ENCODE measurements at places on chromosomes 7 and 10.
A peak's percentile ranks its signal among the peaks of the same experiment; 100 is the strongest.

GRCh38 chr10:14285941-14286560 is 44.7 kb downstream of the FRMD4A start:
- DNase-seq: no peak

GRCh38 chr10:116810120-116810500 is 39.2 kb upstream of the ENO4 start:
- no peak for DNase-seq

DNA sequence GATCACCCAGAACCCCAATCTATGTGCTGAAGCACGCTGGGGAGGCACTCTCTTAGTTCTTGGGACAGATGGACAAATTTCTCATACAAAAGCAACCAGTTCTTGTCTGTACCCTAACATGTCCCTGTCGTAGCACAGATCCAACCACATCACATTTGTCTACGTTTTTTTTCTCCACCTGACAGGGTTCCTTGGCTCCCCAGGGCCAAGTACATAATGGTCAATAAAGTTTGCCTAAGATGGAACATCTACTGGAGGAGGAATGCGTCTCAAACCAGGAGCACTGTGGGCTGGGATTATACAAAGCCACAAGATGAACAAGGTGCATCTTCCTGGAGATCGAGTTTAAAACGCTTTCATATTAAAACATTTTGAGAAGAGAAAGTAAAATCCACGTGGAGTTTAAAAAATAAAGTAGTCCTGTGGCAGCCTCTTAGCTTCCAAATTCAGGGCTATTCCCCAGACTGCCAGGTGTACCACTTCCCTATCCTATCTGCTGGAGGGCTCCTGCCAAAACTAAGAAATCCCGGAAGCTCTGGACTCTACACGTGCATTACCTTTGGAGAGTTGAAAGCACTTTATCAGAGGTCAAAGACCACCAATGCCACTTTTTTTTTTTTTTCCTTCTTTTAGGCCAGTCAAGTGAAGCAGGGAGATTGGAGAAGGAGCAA is 1.4 kb downstream of the TMEM243 start:
- DNase-seq: no peak

- no peak for DNase-seq
Observed at GRCh38 chr10:109275960-109276359, 647.4 kb downstream of the XPNPEP1 start.

DNA sequence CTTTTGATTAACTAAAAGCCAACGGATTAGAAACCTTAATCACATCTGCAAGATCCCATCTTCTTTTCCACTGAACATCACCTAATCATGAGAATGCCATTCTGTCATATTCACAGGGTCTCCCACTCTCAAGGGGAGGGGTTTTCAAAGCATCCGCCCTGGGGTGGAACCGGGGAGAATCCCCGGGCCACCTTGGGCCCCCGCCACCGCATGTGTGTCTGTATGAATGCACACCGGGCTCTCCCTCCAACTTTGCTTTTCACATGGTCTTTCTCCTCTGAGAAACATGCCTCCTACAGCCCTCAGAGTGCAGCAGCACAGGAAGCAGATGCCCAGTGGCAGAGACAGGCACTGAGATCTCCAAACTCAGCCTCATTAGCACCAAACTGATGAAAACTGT is 233.2 kb upstream of the PPP2R2D start:
- no peak for DNase-seq

DNA sequence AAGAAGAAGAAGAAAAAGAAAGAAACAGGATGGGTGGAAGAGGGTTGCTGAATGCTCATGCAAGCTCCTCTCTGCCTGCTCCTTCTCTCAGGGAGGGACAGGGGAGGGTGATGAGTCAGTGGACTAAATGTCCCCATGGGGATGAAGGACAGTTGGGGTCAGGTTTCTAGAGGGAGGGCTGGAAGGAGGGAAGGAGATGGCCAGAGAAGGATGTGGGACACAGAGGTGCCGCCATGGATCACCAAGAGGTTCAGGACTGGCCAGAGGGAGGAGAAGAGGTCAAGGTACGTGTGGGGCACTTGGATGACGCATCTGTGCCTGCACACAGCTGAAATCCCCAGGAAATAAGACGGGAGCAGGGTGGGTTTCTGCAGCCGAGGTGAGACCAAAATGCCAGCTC is 88.9 kb upstream of the GTF2I start:
- DNase-seq: no peak

DNA sequence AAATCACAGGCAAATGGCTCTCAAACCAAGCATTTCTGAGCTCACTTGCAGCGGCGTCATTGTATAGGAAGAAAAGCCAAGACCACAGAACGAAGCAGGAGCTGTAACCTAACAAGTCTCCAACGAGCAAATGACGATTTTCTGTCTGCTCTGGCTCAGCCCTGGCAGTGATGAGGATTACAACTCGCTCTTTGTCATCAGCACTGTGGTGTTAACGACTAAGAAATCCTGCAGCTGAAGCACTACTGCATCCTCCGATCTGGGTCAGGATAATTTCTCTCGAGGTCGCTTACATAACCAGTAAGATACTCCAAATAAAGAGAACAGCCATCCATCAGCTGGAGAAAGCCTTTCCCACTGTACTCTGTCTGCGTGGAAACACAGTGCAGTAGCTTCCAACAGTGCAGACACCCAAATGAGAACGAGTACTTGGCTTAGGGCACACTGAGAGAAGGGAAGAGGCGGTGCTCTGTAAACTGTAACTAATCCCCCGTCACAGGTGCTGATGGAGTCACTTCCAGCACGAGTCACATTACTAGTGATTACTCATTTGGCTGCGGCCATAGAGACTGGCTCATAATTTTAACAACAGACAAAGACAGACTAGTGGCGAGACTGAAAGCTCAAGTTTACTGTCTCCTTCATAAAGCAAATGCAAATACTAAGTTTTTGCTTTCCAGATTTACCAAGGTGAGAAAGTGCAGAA is 135.8 kb downstream of the NRBF2 start:
- DNase-seq: peak; percentile 71

- DNase-seq: no peak
Observed at GRCh38 chr7:15805891-15806290, 119.4 kb upstream of the MEOX2 start.

DNA sequence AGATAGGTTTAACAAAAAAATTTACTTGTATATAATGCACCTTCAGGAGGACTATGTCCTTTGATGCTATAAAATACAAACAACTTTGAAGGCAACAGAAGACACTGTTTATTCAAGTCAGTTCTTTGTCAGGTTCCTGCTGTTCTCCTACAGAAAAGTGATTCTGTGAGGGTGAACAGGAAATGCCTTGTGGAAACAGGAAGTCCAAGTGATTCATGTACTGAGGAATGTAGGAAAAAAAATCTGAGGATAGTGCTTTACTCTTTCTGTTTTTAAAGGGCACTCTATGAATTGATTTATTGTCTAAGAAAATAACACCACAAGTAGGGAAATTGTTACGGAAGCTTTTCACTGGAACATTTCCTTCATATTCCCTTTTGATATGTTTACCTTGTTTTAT is 171.9 kb downstream of the HDAC9 start:
- DNase-seq: no peak

GRCh38 chr10:70462349-70462984 is 16.1 kb upstream of the PALD1 start:
- DNase-seq: no peak

DNA sequence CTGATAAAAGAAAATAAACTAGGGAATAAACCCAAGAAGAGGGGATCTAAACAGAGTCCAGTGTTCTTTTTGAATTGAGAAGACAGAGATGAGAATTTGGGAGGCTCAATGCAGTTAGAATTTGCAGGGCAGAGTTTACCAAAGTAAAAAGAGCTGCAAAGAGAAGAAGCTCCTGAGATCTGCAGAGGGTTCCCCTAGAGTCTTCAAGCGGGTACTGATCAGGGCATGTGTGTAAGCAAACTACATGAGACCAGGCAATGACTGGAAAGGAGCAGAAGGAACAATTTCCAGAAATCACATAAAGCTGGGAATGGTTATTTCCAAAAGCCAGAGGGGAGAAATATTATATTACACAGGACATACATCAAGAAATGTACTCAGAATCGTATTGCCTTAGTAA is 58.1 kb upstream of the TES start:
- no peak for DNase-seq

DNA sequence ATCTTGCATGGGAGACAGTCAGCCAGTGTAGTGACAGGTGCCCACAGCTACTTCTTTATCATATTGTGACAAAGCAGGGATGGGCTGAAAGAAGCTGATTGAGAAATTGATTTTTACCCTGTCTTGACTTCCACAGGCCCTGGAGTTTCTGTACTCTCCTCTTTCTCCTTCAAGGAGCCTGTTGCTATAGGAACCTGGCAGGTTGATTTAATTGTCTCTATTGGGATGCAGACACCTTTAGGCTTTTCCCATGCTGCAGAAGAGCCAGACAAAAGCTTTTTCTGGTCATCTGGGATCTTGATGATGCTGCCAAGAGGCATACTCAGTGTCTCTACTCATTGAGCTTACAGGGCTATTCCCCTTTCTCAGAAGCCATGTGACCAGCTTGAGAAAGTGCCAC is 754.8 kb downstream of the KCNMA1 start:
- no peak for DNase-seq

GRCh38 chr10:122102869-122103525 is 114.0 kb downstream of the TACC2 start:
- DNase-seq: no peak

- no peak for DNase-seq
Observed at GRCh38 chr7:107792364-107792763, 10.7 kb downstream of the SLC26A3 start.

DNA sequence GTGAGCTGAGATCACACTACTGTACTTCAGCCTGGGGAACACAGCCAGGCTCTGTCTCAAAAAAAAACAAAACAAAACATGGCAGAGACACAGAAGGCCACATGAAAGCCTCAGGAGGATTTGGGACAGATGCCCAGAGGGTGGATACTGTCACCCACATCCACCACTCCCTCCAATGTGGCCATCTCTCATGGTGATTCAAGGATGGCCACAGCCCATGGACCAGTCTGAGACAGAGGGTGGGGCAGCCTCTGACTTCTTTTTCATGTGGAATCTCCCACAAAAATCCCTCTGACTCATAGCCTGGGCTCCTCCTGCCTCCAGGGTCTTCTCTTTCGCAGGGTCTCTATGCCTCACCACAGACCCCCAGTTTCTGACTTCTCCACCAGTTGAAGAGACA is 59.0 kb upstream of the GTF2I start:
- DNase-seq: no peak

- DNase-seq: no peak
Observed at GRCh38 chr10:35396560-35397434, 60.5 kb downstream of the CCNY start.

DNA sequence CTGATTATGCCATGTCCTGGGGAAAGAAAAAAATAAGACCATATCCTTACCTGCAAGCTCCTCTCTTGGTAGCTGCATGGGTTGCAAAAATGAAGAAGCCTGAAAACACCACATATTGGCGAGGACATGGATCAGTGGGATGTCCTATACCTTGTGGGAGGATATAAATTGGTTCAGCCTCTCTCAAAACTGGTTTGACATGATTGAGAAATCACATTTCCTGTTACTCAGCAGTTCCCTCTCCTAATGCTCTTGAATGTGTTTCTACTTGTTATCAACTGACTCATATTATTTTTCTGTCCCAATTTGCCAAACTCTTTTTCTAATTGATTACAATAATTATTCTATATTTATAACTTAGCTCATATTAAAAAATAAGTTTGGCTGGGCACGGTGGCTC is 380.2 kb downstream of the EXOC4 start:
- no peak for DNase-seq

DNA sequence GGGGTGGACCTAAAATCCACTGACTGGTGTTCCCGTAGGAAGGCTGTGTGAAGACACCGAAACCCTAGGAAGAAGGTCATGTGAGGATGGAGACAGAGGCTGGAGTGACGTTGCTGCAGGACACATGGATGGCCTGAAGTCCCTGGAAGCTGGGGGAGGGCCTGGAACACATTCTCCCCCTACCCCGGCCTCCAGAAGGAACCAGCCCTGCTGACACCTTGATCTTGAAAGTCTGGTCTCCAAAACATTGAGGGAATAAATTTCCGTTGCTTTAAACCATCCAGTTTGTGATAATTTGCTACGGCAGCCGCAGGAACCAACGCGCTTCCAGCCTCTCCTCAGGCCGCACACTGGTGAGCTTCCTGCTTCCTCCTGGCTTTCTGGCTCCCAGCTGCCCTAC is 288.2 kb downstream of the GLRX3 start:
- no peak for DNase-seq

DNA sequence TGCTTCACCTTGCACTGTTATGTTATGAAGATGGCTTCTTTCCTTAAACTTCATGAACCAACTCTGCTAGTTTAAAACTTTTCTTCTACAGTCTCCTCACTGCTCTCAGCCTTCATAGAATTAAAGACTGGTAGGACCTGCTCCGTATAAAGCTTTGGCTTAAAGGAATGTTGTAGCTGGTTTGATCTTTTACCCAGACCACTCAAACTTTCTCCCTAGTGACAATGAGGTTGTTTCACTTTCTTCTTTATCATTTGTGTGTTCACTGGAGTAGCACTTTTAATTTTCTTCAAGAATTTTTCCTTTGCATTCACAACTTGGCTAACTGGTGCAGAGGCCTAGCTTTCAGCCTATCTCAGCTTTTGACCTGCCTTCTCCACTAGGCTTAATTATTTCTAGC is 316.4 kb upstream of the RNF32 start:
- no peak for DNase-seq

- no peak for DNase-seq
Observed at GRCh38 chr7:108138911-108139310, 8.8 kb upstream of the LAMB4 start.

- DNase-seq: no peak
Observed at GRCh38 chr10:1009071-1009494, 16.6 kb downstream of the IDI2 start.

GRCh38 chr10:75083972-75084833 is 27.3 kb upstream of the SAMD8 start:
- DNase-seq: no peak

- DNase-seq: no peak
Observed at GRCh38 chr10:63491588-63492316, 26.0 kb upstream of the JMJD1C start.

DNA sequence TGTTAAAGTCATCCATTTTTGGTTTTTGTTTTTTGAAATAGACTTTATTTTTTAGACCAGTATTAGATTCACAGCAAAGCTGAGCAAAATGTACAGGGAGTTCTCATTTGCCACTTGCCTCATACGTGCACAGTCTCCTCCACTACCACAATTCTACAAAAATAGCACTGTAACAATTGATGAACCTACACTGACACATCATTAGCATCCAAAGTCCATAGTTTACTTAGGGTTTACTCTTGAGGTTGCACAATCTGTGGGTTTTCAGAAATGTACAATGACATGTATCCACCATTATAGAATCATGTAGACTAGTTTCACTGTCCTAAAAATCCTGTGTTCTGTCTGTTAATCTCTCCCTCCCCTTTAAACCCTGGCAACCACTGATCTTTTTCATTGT is 125.8 kb upstream of the PDSS1 start:
- DNase-seq: no peak

- DNase-seq: no peak
Observed at GRCh38 chr10:124495162-124495561, 33.5 kb downstream of the LHPP start.

DNA sequence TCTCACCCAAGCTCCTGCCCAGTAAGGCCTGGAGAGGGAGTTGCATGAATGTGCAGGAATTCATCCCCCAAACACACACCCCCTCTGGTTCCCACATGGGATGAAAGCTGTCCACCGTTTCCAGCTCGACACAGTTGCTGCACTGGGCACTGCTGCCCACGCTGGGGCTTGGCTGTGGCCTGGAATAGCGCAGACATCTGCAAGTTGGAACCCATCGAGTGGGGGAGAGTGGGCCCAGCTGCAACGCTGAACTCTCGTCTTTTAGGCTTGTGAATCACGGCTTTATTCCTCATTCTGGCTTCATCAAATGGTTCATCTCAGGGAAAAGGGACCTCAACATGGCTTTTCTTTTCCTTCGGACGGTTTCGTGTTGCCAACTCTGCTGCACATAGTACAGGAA is 264.7 kb downstream of the DNAJB6 start:
- DNase-seq: no peak

Measured in NCI-H187 treated with DMSO at 0.1 percent for 48 hours (cell line).